ENCODE measurements at places on chromosomes 11 and 22.

GRCh38 chr22:28009272-28009827 is 90.3 kb upstream of the PITPNB start:
- DNase-seq, result peak; percentile 62

GRCh38 chr11:116312570-116313391 is 460.0 kb downstream of the BUD13 start:
- no peak for DNase-seq

DNA sequence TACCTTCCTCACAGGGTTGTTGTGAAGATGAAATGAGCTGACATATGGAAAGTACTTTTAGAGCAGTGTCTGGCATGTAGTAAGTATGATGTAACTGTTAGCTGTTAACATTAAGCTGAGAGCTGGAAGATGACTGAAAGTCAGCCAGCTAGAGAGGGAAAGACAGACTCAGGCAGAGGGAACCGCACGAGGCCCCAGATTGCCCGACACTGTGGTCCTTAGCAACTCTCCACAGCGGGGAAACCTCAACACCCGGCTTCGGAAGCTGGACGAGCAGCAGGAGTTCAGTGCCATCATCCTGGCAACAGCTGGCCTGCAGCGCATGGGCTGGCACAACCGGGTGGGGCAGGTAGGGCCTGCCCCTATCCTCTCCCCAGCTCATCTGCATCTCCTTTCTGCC is 6.5 kb downstream of the HMBS start:
- DNase-seq, result no peak

DNA sequence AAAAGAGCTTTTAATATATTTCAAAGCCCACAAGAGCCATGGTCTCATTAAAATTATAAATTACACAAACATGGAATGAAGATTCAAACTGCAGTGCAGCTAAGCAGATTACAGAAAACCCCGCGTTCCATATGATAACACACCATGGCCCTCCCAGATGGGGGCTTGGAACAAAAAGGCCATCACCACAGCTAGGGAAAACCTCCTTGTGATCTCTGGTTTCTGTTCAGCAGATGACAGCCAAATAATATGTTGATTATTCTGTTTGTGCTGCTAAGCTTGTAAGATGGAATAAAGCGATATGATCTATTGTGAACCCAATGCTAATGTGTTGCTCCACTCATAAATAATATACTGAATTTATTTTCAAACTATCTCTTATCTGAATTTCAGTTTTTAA is 28.5 kb downstream of the IMMP1L start:
- DNase-seq, result no peak

DNA sequence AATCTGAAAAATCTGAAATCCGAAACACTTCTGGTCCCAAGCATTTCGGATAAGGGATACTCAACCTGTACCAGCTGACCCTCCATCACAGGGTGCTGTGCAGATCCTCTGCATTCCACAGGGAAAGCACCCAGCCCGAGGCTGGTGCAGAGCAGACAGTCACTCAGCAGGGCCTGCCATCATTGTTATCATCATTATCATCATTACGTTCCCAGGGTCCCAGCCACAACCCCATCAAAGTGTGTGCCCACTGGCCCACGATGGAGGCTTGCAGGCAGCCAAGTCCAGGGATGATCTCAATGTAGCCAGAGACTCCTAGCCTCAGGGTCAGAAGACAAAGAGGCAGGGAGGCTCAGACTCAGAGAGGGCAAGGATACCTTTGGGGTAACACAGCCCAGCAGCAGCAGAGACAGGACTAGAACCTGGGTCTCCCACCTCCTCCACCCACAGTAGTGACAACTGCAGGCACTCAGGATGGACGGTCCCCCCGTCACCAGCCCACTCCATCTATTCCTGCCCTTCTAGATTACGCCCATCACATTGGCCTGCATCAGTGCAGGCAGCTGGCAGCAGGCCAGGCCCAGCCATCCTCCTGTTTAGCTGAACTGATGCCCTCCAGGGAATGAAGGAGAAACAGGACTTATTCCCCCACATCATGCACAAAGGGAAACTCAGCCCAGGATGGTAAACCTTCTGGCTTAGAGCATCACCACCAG is 10.3 kb downstream of the GAL3ST1 start:
- no peak for DNase-seq

DNA sequence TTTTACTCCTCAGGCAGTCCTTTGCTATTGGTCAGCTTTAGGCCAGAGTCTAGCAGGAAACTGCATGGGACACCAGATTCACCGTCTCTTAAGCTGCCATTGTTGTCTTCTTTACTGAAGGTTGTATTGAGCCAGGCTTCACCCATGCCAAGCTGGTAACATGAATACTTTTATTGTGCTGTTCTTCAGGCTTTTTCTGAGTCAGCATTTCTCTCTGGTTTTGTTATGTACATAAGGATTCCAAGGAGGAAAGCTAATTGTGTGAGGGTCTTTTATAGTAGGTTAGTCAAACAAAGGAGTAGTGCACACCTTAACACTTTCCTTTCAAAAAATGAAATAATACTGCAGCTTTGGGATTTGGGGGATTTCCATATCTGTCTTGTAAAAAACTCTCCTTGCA is 252.8 kb downstream of the JRKL start:
- DNase-seq, result no peak

DNA sequence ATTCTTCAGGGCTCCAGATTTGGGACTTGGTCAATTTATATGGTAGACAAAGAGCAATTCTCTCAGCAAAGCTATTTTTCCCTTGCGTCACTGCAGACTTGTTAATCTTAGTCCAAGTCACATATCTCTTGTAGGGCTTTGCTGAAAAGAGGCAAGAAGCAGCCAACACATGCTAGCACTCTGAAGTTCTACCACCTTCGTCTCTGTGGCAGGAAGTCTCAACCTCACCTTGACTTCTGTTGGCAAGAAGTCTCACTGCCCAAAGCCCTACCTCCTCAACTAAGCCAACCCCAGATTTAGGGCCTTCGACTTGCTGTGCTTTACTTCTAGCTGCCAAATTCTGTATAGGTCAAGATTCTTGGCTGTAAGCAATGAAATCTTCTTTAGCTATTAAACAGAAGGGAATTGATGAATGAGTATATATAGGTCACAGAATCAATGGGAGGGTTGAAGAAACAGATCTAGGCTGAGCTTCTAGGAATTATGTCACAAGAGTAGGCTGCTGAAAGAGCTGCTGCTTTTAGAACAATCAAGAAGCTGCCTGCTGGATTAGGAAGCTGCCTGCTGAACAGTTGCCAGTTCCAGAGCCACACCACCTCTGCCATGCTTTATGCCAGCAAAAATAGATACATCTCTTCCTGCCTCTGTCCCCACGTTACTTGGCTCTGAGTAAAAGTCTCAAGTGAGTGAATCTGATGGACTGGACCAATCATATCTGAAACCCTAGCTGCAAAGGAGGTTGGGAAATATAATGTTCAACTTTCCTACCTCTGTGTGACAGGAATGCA is 17.6 kb upstream of the NCR3LG1 start:
- no peak for DNase-seq

- DNase-seq, result no peak
Measured at GRCh38 chr11:93033093-93033492, 63.6 kb downstream of the MTNR1B start.

- DNase-seq, result no peak
Measured at GRCh38 chr11:10328314-10329098, 23.6 kb downstream of the ADM start.

DNA sequence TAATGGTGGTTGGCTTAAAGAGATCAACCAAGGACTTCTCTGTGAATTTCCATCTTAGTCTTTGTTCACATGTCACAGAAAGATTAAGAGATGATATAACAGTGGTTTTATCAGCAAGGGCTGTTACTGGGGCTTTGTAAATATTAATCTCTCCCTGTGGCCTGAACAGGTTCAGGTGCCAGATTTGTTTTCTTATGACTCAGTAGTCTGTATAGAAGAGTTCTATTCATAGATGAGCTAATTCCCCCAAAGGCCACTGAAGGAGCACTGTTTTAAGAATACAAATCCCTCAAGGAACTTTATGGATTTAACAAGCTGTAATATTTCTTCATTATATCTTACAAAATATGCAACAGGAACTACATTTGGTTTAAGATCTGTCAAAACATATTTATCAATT is 50.4 kb downstream of the TCP11L1 start:
- no peak for DNase-seq

DNA sequence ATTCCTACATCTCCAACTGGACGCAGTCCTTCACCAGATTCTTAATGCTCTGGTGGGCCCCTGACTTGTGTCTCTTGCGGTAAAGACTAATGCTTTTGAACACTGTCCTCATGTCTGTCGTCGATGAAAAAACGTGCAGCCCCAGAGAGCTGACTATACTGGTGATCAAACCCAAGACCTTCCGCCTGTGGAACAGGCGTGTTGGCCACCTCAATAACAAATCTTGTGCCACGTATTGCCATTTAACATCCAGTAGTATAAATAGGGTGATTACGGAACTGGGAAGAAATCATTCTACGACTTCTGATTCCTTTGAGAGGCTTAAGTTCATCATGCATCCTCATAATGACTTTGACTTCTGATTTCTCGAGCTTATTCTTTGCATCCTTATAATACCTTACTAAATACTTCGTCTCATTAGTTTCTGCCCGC is 45.6 kb downstream of the OR4D9 start:
- no peak for DNase-seq

DNA sequence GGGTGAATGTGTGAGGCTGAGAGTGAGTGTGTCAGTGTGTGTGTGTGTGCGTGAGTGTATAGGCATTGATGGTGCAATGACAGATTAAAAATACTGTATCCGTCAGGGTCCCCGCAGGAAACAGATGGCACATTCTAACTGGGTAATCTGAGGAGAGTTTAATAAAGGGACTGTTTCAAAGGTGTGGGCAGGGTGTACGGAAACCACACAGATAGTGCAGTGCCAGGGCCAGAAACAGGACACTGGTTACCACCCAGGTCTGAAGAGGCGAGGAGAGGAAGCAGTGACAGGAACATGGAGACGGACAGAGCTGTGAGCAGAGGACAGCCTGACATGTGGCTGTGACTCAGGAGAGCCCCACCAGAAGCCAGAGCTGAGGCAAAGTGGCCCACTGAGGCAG is 16.5 kb downstream of the P2RX3 start:
- no peak for DNase-seq

DNA sequence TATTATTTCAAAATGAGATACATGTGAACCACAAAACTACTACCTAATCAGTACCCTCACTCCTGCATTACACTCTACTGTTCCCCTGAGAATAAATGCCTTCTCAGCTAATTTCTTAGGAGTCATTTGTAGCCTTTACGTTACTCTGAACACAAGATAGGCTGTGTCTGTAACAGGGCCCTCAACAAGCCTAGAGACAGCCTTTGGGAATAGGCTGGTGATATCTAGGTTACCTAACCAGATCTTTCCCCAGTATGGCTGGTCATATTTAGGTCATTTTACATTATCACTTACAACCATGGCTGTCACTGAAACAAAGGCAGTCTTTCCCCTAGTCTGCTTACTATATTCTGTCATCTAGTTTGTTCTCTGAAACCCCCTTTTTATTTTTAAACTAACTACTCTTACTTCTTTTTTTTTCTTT is 14.2 kb downstream of the ATM start:
- no peak for DNase-seq

DNA sequence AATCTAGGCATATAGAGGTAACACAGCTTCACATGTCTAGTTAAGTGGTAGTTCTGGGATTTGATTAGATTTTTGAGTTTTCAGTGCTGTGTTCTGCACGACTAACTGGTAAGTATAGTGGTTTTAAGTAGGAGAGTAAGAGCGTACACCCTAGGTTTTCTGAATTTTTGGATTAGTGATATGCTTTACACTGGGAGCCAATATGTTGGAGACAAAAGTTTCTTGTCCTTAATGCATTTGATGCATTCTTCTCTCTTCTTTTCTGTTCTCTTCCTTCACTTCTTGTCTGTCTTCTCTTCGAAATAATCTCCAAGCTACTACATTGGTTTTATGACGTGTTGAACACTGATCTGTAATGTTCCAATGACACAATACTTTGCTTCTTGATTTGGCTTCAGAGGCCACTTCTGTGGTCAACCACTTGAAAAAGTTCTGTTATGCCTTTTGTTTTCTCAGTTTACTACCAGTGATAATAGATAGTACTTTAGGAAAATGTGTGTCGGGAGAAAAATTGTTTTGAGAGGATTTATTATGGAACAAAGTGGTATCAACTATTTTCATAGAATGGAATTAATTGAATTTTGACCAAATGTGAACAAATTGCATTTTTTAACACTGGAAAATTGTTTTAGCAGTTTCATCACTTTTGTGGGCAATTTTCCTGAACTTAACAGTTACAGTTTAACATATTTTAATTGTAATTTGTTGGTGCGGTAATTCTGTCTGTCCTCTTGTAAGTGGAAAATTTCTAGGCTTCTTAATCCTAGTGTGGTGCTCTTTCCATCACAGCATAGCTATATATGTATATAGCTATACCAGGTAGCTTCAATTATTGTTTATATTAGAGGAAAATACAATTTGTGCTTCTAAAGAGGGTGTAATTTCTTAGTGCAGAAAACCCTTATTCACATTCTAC is 2.6 kb downstream of the PDE3B start:
- DNase-seq, result no peak

DNA sequence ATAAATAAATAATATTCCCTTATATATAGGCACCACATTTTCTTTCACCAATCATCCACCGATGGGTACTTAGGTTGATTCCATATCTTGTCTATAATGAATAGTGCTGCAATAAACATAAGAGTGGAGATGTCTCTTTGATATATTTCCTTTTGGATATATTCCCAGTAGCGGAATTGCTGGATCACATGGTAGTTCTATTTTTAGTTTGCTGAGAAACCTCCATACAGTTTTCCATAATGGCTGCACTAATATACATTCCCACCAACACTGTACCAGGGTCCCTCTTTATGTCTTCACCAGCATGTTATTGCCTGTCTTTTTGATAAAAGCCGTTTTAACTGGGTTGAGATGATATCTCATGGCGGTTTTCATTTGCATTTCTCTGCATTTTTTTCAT is 23.6 kb downstream of the PAMR1 start:
- no peak for DNase-seq

- DNase-seq, result no peak
Measured at GRCh38 chr11:95123556-95123955, 33.9 kb downstream of the ENDOD1 start.

DNA sequence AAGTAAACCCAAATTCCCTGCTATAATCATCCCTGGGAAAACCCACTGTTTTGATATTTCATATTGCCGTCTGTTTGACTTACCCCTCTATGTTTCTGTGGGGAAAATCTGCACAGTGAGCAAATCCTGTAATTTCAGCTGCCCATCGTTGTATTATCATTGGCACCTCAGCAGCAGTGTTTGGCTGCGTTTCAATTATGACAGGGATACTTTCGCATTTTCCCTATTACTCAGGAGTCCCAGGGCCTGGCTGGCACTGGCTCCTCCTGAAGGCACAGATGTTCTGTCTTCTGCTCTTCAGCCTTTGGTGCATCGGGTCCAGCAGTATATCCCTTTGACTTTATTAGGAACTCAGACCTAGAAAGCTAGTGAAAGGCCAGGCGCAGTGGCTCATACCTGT is 12.2 kb upstream of the MMP12 start:
- no peak for DNase-seq

- DNase-seq, result no peak
Measured at GRCh38 chr11:86062719-86063118, 6.2 kb downstream of the PICALM start.

GRCh38 chr22:49179175-49179574 is 648.5 kb downstream of the BRD1 start:
- no peak for DNase-seq

- peak; percentile 23 for DNase-seq
Measured at GRCh38 chr11:28343304-28344233, 235.4 kb downstream of the METTL15 start.
